PC-9 (cell line): ENCODE measurements at places on chromosomes 5 and 9. TPM values are rescaled to one million over a fixed set of nuclear protein-coding genes. Genes with fewer than 3 reads are reported as not detected.

DNA sequence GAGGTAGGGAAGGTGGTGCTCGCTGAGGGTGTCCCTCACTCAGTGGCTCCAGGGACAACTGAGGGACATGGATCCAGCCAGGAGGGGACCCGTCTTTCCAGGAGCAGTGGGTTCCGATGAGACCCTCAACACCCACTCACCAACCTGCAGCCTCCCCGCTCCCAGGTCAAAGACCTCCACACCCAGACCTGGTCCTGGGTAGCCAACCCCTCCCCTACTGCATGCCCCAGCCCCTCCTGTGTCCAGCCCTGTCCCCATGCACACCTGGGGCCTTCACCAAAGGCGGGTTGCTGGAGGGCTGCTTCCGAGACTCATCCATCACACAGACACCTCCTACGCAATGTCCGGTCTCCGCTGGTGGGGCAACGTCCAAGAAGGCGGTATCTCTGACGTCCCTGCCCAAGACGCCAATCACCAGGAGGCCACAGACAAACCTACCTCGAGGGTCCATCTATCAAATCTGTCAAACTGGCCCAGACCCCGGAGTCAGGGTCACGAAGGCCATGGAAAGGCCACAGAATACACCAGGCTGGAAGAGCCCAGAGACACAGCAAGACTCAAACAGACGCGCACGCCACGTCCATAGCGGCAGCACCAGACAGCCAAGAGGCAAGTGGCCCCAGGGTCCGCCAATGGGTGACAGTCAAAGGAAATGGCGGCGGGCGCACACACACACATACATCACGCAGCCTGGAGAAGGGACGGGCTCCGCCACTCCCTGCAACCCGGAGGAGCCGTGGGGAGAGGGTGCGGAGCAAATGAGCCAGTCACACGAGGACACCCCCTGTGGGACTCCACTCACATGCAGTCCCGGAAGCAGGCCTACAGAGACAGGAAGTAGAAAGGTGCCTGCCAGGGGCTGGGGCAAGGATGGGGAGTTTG lies 10.8 kb downstream of the NACC2 start:
- DNase-seq: no peak

- DNase-seq: no peak
Observed at GRCh38 chr5:121987685-121988073, 25.9 kb downstream of the SRFBP1 start.

DNA sequence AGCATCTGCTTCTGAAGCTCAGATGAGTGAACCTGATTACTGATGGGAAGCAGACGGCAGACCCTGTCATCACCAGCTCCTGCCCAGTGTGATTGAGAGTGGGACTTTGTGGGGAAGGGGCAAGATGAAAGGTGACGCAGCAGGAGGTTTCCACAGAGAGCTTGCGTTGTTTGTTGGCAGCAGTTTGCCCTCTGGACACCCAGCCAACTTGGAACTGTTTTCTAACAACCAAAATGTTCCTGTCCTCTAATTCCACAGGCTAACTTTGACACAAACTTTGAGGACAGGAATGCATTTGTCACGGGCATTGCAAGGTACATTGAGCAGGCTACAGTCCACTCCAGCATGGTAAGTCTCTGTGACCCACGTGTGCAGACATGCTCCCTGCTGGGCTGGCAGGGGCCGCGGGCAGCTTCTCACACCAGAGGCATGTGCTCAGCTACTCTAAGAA lies 20.9 kb downstream of the CYFIP2 start:
- DNase-seq: no peak

- peak; percentile 37 for DNase-seq
Observed at GRCh38 chr5:127942246-127943060, 141.1 kb upstream of the SLC12A2 start.

DNA sequence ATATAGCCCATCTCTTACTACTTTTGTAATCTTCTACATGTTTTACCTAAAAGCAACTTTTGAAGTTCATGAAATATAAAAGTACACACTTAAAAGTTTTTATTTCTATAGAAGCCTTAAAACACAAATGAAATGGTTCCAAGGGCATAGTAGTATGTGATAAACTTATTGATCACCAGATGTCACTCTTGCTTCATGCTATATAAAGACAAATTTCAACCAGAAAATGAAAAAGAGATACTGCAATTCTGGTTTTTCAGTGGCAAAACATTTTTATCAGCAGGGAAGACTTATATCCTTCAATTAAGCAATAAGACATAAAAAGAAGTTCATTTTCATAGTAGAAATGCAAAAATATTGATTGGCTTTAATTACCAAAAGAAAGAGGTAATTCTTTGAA lies 69.4 kb upstream of the FBXL17 start:
- no peak for DNase-seq

DNA sequence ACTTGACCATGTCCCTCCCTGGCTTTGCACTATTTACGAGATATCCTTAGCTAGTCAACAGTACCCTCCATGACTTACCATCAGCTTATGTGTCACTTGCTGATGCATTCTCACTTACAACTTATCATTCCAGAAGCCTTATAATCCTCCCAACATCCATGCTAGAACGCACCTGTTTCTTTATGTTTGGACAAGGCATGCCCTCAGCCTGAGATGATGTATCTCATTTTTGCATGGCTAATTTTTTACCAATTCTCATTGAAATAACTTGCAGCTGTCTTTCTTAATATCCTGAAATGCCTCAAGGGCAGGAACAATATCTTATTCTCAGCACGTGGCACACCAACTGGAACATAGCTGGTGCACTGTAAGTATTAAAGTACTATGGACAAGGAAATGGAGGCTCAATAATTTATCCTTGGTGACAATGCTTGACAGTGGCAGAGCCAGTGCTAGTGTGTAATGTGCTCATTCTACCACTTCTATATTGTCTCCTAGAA lies 281.6 kb downstream of the SLF1 start:
- no peak for DNase-seq

- DNase-seq: no peak
Observed at GRCh38 chr9:37324691-37325490, 97.6 kb upstream of the GRHPR start.

The IFNA21 gene
- not detected in 2 replicates for total RNA-seq
